Body of pancreas (tissue), 4 donors: ENCODE measurements at places on chromosomes 4 and X. TPM values are rescaled to one million over a fixed set of nuclear protein-coding genes. Genes with fewer than 3 reads are reported as not detected.

The RS1 gene
- total RNA-seq: not detected

The CBR4 gene
- total RNA-seq: 24.1 TPM

The GPR119 gene
- total RNA-seq: 15.2 TPM

The DHX15 gene
- total RNA-seq: 83.7 TPM

The PPID gene
- total RNA-seq: 19.7 TPM

DNA sequence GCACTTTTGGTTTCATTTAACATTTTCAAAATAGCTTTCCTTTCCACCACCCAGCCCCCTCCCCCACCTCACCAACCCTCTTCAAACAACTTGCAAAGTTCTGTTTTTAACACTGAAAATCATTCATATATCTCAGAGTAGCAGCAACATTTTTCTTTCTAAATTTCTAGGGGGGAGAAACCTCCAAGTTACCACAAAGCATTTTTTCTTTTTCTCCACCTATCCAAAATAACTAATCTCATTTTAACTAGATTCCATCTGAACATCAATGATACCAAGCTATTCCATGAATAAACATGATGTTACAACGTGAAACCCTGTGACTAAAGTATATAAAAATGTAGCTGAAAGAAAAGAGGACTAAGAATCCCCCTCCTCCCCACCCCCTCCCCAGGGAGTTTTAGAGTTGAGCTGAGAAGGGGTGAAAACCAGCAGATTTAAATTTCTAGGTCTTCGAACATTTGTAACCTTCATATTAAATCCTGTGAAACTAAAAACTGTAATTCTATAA is 5.2 kb downstream of the LDB2 start:
- no peaks in the 10 kb centered on the region for H3K4me1 ChIP-seq
- no peak for DNase-seq
- no peaks in the 10 kb centered on the region for H3K36me3 ChIP-seq
- no peak overlapping the region for H3K4me3 ChIP-seq

- H3K36me3 ChIP-seq: no peaks in the 10 kb centered on the region
- no peaks in the 10 kb centered on the region for H3K27me3 ChIP-seq
- H3K4me3 ChIP-seq: no peak overlapping the region
- H3K4me1 ChIP-seq: no peaks in the 10 kb centered on the region
Measured at GRCh38 chrX:115134382-115134781, 54.8 kb upstream of the RBMXL3 start.

DNA sequence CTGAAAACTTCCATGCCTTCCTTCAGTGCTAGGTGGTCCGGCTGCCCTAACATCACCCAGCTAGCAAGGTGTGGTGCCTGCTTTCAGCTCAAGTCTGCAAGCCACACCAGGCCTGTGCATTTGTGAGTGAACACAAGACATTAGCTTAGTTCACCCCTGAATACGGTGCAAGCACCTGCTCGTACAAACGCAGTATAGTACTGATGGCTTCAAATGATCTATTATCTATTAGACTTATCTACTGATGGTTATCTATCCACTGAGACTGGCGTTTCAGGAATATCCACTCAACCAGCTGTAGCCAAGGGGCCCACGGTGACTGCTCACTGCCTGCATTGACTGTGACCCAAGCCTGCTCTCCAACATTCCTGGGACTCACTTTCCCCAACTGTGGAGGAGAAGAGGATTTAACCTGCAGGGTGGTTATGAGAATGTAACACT is 155.9 kb downstream of the SHOX start:
- DNase-seq: no peak
- no peak overlapping the region for H3K27ac ChIP-seq
- no peaks in the 10 kb centered on the region for H3K27me3 ChIP-seq
- no peaks in the 10 kb centered on the region for H3K4me1 ChIP-seq
- no peak overlapping the region for H3K4me3 ChIP-seq
- H3K36me3 ChIP-seq: no peaks in the 10 kb centered on the region

DNA sequence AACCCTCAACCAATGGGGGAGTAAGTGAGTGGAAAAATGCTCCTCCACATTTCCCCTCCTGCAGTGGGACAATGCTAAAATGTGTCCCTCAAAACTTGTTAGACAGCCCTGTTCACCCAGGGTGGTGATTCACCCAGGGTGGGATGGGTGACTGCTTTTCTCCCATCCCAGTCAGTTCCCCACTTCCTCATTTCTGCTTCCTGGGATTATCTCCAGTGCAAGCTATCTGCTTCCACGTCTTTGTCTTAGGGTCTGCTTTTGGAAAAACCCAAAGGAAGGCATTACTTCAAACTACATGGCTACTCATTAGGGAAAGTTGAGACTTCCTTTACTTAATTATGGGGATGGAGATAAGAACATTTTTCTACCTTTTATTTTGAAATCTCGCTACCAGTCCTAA is 45.5 kb downstream of the ETNPPL start:
- DNase-seq: no peak
- no peak overlapping the region for H3K4me3 ChIP-seq
- H3K27me3 ChIP-seq: no peaks in the 10 kb centered on the region
- no peaks in the 10 kb centered on the region for H3K4me1 ChIP-seq
- no peaks in the 10 kb centered on the region for H3K36me3 ChIP-seq

DNA sequence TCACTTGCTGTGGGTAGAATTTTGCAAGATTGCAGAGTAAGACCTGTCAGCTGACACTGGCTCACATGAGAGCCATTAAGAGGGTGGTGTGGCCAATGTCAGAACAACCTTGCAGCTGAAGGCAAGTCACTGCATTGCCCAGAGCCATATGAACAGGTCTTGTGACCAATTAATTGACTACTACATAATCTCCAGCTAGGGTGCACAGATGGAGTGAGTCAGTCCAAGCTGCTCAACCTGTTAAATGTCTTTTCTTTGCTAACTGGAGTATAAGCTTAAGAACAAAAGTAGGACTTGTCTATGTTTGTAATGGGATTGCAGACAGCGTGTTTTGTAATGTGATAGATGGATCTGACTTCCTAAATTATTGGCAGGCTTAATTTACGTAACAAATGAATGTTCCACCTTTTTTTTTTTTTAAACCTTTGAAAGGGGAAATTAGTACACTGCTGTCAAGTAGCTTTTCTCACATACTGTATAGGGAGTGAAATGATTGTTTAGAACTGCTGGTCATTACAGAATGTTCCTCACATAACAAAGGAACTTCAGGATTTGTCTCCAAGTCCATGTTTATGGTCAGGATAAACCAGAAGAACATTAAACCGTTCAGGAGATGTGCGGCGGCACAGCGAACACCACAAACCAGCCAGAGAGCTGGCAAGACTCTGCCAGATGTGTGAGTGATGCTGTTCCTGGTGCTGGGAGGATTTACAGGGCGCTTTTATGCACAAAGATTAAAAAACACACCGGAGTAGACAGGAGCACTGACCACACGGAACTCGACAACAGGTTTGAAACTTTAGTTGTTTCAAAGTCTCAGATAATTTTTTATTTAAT is 37.0 kb downstream of the FNIP2 start:
- H3K36me3 ChIP-seq: no peaks in the 10 kb centered on the region
- peaks cover 54% of the 10 kb centered on the region for H3K4me1 ChIP-seq
- H3K27me3 ChIP-seq: no peaks in the 10 kb centered on the region
- H3K27ac ChIP-seq: no peak overlapping the region

GRCh38 chr4:40516651-40517050 is 113.0 kb downstream of the RBM47 start:
- H3K27ac ChIP-seq: peak overlapping the region; percentile 25
- DNase-seq: no peak
- H3K4me1 ChIP-seq: peaks cover 35% of the 10 kb centered on the region
- H3K27me3 ChIP-seq: no peaks in the 10 kb centered on the region
- H3K4me3 ChIP-seq: no peak overlapping the region
- H3K36me3 ChIP-seq: no peaks in the 10 kb centered on the region

DNA sequence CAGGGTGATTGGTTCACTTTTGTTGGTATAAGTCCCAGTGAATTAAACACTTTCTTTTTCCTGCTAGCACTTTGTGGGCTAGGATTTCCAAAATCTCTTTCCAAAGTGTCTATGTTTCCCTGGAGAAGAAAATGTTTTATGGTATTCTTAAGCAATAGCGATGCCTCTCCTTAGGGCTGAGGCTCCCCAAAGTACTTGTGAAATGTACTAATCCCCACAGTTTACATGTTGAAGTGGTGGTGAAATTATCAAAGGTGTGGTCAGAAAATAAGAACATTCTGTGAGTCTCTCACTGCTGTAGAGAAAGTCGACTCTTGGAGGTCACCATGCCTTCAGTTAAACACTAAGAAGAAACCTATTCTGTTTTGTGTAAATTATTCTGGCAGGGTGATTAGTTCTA is 51.5 kb upstream of the AMELX start:
- H3K27ac ChIP-seq: no peak overlapping the region
- no peak for DNase-seq
- H3K36me3 ChIP-seq: no peaks in the 10 kb centered on the region
- H3K4me3 ChIP-seq: no peak overlapping the region
- no peaks in the 10 kb centered on the region for H3K4me1 ChIP-seq
